Stimulated activated CD4-positive, alpha-beta T cell treated with anti-CD3 and anti-CD28 coated beads, Interleukin-2, amount 100 ng/mL, for 48 hours (primary cell): ENCODE measurements at places on chromosomes 4 and X.

DNA sequence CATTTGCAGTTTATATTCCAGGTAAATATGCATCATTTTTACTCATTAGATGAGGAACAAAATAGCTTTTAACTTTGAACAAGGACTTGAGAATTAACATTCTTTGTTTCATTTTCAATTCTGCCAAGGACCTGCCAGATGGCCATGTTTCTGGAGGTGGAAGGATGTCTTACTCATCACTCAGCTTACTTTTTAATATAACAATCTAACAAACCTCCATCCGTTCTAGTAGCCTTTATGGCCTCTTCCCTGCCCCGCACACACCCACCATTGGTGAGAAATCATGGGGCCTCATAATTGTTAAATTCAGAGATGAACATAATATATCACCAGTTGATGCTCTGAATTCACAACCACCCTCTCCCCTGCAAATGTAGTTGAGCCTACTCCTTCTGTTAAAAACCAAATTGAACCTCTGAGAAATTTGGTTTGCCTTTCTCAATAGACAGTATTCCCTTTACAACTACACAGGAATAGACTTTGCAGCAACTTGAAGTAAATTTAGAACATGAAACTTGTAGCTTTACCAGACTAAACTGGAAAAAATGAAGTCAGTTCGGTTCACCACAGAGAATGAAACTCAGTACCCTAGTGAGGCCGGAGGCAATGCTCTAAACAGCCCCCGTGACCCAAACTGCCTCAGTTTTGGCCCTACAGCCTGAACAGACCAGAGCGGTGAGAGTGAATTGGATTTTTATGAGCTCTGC is 50.1 kb upstream of the ACSL4 start:
- DNase-seq, result no peak

- DNase-seq, result no peak
Measured at GRCh38 chr4:102474736-102475504, 26.2 kb upstream of the NFKB1 start.

DNA sequence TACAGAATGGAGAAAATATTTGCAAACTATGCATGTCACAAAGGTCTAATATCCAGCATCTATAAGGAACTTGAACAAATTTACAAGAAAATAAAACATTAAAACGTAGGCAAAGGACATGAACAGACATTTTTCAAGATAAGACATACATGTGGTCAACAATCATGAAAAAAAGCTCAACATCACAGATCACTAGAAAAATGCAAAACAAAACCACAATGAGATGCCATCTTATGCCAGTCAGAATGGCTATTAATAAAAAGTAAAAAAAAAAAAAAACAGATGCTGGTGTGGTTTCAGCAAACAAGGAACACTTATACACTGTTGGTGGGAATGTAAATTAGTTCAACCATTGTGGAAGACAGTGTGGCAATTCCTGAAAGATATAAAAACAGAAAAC is 75.8 kb upstream of the IL13RA2 start:
- DNase-seq, result no peak

GRCh38 chrX:109889289-109890006 is 113.5 kb upstream of the TMEM164 start:
- no peak for DNase-seq

GRCh38 chr4:92520563-92520962 is 216.8 kb downstream of the GRID2 start:
- DNase-seq, result no peak

- DNase-seq, result no peak
Measured at GRCh38 chr4:33133723-33134122, 2413.6 kb downstream of the PCDH7 start.

DNA sequence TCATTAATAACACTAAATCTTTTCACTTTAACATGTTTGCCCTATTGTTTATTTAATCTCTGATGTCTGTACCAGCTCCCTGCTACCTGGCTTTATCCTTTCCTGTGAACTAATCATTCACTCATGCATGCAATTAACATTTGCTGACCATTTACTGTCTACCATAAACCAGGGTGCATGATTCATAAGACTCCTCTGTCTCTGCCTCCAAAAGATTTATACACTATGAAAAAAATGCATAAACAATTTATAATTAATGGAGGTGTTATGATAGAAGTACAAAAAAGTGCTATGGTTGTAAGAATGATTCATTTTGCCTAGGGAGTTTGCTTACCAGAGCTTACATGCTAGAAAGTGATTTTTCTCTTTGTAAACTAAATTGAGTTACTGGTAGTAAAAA is 24.5 kb upstream of the CPEB2 start:
- DNase-seq, result no peak

- DNase-seq, result no peak
Measured at GRCh38 chrX:23904096-23904495, 3.6 kb downstream of the APOO start.

- DNase-seq, result no peak
Measured at GRCh38 chrX:45873781-45874180, 671.4 kb downstream of the ZNF674 start.

DNA sequence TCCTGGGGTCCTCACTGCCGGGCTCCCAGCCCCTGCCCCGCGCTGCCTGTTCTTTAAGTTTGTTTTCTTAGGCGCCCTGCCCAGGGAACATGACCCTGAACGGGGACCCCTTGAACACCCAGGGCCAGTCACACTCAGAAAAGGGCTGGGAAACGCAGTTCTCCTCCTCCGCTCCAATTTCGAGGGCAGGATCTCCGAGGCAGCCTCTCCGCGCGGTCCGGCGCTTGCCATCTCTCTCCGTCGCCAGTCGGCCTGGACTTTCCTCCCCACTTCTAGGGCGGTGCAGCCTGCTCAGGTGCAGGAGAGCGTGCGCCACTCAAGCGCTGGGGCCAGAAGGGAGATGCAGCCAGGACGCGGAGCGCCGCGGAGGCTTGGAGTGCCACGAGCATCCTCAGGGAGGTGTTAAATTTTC is 9.9 kb downstream of the PRDM8 start:
- DNase-seq, result no peak

DNA sequence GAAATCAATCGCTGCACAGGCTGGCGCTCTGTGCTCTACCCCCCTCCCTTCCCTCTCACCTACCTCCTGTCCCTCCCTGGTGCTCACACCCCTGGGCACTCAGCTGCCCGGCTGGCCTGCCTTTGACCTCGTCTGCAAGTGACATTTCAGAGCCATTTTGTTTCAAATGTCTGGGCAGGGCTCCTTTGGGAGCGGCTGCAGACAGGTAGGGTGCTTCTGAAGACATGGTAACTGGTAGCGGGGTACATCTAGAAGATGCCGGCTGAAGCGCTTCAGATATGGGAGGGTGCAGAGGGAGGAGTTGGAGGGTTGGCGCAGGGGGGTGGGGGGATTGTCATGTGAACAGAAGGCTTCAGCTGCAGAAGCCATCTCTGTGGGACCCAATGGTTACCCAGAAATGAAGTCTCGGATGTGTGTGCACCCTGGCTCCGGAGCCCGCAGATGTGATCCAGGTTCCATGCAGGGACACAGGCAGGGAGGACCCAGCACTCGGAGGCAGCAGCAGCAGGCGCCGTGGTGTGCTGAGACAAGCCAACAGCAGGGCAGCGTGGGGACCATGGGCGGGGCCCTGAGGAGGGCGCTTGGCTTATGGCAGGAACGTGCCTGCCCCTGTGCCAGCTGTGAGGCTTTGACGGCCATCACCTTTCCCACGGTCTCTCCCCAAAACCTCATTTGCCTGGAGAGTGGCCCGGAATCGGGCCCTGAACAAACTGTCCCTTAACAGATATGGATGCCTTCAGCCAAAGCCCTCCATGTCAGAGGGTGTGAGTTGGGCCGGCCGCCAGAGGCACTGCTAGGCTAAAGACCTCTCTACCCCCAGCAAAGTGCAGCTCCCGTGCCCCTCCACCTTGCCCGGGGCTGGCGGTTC is 7.6 kb upstream of the DUSP9 start:
- no peak for DNase-seq

- DNase-seq, result no peak
Measured at GRCh38 chr4:103720661-103721060, 876 bp upstream of the TACR3 start.

DNA sequence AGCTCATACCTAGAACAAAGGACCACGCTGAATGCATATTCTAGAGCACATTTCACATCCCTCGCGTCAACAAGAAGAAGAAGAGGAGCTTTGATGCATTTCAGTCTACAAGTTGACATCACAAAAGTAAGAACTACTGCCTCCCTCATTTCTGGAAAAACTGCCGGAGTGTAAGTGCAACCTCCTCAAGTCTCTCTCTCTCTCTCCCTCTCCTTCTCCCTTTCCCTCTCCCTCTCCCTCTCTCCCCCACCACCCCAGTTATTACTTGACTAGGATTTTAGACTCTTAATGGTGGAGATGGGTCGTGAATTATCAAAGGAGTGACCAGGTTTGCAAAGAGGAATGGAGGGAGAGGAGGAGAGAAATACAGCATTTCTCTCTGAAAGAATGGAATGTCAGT is 1.4 kb upstream of the IRS4 start:
- no peak for DNase-seq

GRCh38 chr4:48604041-48604440 is 114.0 kb downstream of the ZAR1 start:
- no peak for DNase-seq

- DNase-seq, result no peak
Measured at GRCh38 chr4:186079694-186080093, 10.7 kb downstream of the TLR3 start.
